GM20000 (cell line): ENCODE measurements at places on chromosomes 11 and 22.
A peak's percentile ranks its signal among the peaks of the same experiment; 100 is the strongest.

DNA sequence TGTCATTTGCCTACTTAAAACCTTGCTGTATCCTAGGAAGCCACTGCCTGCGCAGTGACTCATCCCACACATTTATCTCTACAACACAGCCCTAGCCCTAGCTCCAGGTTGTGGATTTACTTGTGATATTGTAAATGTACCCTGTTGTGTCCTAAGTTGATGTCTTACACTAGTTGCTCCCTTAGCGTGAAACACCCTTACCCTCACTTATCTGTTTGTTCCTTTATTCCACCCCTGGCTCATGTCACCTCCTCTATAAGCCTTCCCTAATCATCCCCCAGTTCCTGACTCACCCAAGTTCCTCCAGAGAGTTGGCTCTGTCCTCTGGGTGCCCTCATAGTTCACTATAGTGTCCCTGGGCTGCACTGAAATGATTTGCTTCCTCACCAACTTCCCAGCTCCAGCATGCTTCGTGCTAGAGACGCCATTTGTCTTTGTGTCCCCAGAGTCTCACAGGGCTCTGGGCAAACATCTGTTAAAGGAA lies 431.8 kb upstream of the FAT3 start:
- no peak for DNase-seq

GRCh38 chr11:1017269-1018005 lies 19.1 kb downstream of the MUC6 start:
- DNase-seq, result no peak

GRCh38 chr11:73461335-73461840 lies 85.2 kb downstream of the RELT start:
- no peak for DNase-seq

- no peak for DNase-seq
Observed at GRCh38 chr11:86210898-86211297, 33.7 kb upstream of the EED start.

GRCh38 chr11:66015936-66016792 lies 4.4 kb downstream of the CST6 start:
- DNase-seq, result no peak

DNA sequence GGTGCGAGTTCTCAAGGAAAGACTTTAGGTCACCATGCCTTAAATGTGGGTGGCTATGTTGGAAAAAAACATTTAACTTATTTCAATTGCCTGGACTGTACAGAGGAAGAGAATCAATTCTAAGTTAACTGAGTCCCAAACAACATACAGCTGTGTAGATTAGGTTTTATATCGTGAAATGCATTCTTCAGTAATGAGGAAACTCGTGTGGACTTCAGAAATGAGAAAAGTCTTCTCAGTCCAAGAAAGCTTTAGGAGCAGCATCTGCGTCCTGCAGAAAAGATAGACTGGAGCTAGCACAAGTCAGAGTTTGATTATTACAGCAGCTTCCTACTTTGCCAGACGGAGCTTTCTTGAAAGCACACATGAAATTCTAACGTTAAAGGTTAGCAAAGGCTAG lies 673.0 kb downstream of the OPCML start:
- no peak for DNase-seq

DNA sequence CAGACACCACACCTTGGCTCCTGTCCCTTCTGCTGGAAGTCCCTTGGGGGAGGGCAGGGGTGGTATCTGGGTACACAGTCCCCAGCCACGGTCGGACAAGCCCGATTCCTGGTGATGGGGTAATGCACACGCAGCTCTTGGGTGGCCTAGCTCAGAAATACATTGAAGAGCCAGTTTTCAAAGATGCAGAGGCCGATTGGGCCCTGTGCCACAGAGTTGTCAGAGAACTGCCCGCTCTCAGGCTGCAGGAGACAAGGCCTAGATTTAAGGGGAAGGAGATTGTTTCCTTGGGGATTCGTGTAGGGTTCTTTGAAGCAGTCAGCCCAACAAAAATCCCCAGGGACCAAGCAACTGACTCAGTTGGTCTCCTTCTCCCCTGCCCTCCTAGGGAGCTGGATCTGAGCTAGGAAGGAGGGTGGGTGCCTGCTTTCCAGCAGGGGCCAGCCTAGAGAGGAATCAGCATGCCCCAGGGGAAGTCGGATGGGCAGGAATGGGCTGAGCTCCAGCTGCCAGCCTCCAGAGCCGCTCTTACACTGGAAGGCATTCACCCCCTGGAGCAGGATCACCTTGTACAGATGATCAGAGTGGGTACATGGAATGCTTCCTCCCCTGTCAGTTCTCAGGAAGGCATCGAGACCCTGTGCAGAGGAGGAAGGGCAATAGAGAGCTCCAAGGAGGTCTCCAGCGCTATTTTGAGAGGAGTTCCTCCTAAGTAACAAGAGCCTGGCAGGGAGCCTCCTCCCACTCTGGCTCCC lies 3.3 kb upstream of the SCN4B start:
- no peak for DNase-seq

DNA sequence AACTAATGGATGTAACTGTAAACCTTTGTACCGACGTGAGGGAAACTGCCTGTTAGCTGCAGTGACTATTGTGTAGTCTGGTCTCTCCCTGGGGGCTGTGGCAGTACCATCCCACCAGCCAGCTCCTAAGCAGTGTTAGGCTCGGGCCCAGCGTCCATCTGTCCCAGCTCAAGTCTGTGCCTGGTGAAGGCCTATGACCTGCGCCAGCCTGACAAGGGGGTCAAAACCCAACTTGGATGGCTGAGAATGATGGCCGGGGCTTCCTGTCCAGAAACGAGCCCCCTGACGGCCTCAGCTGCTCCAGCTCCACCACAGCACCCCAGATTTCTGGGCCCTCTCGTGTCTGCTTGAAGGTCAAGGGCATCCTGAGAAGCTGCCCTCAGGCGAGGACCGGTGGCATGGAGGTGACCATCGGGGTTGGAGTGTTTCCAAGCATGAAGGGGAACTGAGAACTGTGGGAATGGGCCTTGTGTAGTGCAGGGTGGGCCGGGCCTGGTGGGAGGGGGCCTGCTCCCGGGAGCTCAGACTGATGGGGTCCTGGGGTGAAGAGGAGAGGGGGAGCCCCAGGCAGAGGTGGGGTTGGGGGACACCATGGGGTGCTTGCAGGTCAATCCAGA lies 14.3 kb upstream of the SPI1 start:
- no peak for DNase-seq

DNA sequence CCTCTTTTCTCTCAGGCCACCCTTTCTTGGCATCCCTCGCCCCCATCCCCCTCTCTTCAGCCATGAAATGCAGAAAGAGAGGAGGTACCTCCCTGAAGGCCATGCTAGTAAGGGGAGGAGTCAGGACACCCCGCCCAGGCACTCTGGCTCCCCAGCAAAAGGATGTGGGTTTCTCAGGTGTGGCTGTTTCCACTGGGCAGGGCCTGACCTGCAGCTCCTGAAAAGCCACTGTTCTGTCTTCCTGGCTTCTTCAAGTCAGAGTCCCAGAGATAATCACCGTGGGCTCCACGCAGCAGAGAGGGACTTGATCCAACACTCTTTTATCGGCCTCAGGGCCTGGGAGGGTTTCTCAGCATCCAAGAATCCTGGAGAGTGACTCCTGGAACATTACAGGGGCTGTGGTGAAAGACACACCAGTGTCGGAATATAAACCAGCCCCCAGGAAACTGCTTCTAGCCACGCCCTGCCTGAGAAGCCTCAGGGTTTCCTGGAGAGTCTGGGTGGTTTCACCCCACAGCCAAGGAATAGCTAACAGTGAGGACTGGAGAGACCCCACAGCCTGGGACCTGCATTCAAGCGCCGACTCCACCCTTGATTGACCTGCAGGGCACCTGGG lies 45.7 kb upstream of the TSPAN18 start:
- DNase-seq, result no peak

DNA sequence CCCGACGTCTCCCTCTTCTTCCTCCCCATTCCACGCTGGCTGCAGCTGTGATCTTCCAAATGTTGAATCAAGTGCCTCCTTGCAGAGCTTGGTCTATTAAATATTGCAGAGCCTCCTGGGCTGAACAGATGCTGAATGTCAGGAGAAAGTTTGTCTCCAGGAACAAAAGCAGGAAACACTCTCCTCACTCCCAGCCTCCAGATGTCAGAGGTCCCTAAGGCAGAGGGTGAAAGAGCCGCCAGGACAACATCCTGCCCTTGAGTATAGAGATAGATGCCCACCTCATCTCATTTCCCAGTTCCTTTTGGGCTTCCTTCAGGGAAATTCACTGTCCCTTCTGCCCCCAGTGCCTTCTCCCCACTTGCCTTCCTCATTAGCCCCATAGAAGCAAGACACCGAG lies 40.8 kb upstream of the IGSF9B start:
- DNase-seq, result no peak

- DNase-seq, result peak; percentile 72
Observed at GRCh38 chr11:66068154-66068821, 1.8 kb upstream of the PACS1 start.

GRCh38 chr11:44870181-44870580 lies 80.5 kb downstream of the TP53I11 start:
- no peak for DNase-seq

- no peak for DNase-seq
Observed at GRCh38 chr11:42778193-42778592, 533.6 kb upstream of the API5 start.

- peak; percentile 31 for DNase-seq
Observed at GRCh38 chr11:63912678-63913077, 4.3 kb downstream of the RCOR2 start.

- no peak for DNase-seq
Observed at GRCh38 chr11:114073828-114074381, 14.4 kb downstream of the ZBTB16 start.

GRCh38 chr22:49827271-49827852 lies 311 bp downstream of the BRD1 start:
- DNase-seq, result peak; percentile 79

GRCh38 chr11:30760345-30760744 lies 174.2 kb upstream of the MPPED2 start:
- no peak for DNase-seq

- no peak for DNase-seq
Observed at GRCh38 chr11:35087648-35088047, 51.3 kb upstream of the CD44 start.

- DNase-seq, result no peak
Observed at GRCh38 chr11:34869425-34869824, 46.8 kb downstream of the APIP start.

GRCh38 chr22:39026509-39027150 lies 5.7 kb downstream of the APOBEC3D start:
- DNase-seq, result no peak

DNA sequence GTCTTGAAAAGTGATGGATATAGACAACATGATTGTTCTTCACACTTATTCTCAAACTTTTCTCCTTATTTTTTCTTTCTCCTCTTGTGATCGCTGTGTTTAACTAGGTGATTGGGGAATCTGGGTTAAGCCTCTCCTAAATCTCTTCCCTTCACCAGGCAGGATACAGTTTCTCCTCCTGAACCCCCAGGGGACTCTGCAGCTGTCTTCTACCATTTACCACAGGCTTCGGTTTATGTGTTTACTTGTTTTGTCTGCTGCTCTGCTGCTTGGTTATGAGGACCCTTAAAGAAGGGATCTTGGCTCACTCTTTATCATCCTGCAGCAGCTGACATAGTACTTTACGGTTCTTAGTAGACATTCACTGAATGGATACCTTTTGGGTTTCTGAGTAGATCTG lies 124.2 kb downstream of the NCAM1 start:
- DNase-seq, result no peak

DNA sequence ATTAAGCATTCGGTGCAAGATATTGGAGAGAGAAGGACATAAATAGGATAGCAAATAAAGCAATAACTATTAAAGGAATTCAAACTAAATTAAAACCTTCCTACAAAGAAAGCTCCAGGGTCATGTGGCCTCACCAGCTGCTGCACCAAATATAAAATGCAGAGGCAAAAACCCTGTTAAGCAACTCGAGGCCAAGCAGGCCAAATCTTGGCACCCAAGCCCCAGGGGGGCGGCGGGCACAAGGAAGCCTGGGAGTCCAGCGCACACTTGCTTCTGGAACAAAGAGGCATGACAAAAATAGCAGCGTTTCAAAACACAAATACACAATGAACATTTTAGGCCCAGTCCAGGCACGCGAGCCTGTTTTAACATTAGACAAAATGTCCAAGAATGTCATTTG lies 20.8 kb downstream of the KRTAP5-6 start:
- no peak for DNase-seq

GRCh38 chr22:40423882-40424640 lies 53.7 kb downstream of the SGSM3 start:
- DNase-seq, result no peak

- no peak for DNase-seq
Observed at GRCh38 chr11:69495441-69496201, 14.2 kb downstream of the LINC01488 start.

GRCh38 chr11:93512073-93512475 lies 31.1 kb downstream of the SMCO4 start:
- DNase-seq, result peak; percentile 45

DNA sequence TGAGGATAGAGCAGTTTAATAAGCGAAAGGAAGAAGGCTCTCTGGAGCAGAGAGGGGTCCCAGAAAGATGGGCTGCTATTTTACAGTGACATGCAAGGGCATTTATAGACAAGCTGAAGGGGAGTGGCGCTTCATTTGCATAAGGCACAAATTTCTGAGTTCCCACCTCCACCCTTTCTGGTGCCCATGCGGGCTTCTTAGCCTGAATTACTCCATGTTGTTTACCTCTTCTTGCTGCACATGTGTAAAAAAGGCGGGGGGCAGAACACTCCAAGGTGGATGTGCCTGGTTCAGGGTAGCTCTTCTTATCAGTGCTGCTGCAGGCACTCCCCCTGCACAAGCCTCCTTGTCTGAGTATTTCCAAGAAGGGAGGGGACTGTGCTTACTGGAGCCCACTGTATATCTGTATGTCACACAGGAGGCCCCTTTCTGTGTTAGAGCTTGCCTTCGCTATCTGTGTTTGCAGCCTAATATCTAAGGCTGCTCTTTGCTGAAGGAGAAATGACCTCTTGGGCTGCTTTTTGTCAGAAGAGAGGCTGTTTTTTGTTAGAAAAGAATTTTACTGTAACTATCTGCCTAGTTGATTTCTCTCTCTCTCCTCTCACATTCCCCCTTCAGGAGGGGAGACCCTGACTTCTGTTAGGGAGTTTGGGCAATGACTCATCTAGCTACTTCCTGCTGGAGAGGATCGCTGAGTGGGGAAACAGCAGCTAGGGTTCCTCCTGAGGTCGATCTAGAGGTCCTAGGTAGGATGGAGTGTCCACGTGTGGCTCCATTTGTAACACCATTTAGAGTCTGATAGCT lies 1057.0 kb upstream of the CNTN5 start:
- no peak for DNase-seq

GRCh38 chr22:49999063-49999945 lies 13.3 kb downstream of the IL17REL start:
- DNase-seq, result peak; percentile 74

DNA sequence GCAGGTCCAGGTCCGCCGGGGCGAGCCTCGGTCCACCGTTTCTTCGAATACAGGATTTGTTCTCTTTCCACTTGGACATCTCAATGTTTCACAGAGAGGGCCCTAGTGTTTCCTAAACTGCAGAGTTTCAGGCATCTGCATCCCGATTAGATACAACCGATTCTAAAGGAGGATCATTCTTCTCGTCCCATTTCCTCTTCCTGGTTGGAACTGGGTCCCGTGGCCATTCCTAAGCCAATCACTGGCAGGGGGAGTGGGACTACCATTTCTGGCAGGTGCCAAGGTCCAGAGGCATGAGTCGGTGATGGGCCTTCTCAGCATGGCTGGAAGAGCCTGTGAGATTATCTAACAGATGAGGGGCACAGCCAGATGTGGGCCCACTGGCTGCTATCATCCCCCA lies 68.9 kb downstream of the ELFN2 start:
- no peak for DNase-seq
